ENCODE measurements at places on chromosomes 16 and 17.
A peak's percentile ranks its signal among the peaks of the same experiment; 100 is the strongest.

DNA sequence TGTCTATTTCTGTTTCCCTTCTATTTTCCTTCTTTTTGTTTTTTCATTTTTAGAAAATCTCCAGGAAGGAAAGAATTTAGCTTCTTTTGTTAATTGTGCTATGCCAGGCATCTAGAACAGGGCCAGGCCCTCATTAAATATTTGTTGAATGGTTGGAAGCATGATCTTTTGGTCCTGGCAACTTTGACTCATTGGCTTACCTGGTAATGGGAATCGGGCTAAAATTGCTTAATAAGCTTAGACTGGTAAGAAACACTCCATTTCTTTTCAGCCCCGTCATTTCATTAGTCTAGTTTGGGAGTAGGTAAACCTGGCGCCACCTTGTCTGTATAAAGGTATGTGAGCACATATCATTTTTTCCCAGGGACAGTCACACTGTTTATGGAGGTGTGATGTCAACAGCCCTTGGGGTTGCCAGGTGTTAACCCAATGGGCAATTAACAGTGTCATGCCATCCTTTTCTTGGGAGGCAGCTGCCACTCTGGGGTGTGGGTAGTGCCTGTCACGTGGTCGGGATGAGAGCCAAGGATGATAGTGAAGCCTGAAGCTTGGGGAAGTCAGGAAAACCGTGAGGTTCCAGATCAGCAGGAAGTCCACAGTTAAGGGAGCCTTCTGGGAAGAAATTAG is 9.5 kb upstream of the NDEL1 start:
- DNase-seq: no peak

DNA sequence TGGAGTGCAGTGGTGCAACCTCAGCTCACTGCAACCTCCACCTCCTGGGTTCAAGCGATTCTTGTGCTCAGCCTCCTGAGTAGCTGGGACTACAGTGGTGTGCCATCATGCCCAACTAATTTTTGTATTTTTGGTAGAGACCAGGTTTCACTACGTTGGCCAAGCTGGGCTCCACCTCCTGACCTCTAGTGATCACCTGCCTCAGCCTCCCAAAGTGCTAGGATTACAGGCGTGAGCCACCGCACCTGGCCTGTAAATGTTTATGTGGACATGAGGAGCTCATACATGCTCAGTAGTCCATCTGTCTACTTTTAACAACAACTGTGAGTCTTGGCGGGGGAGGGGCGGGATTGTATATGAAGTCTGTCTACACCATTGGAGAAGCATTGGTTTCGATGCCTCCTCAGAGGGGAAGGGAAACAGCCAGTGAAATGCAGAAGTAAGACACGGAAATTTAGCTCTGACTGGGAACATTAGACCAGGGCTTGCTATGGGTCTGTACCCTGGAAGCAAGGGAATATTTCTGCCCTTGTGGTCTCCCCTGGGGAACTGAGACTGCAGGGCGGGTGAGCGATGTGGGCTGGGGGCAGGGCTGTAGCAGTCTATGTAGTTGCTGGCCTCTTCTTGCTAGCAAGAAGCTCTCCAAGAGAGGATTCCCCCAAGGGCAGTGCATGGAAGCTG is 9.3 kb downstream of the NUBP1 start:
- peak; percentile 82 for DNase-seq

DNA sequence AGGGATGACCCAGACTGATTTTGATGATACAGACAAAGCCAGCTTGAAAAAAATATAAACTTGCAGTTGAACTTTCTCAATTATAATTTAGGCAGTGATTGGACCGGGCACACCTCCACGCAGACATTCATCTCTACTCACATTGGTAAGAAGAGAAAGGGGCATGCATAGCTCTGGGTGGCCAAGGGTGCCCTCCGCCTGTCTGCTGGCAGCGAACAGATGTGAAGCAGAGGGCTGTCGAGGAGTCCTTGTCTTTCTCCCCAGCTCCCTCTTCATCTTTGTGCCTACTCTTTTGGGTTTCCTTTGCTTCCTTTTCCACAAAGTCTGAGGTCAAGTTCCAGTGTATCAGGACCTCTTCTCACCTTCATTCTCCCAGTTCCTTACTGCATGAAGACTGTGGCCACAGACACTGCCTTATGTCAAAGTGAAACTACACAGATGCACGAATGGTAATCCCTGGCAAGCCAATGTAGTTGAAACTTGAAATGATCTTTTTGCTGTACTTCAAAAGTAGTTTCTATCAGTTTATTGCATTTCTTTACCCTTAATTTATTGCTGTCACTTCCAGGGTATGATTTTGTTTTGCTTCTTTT is 343.7 kb upstream of the SOX9 start:
- DNase-seq: no peak

DNA sequence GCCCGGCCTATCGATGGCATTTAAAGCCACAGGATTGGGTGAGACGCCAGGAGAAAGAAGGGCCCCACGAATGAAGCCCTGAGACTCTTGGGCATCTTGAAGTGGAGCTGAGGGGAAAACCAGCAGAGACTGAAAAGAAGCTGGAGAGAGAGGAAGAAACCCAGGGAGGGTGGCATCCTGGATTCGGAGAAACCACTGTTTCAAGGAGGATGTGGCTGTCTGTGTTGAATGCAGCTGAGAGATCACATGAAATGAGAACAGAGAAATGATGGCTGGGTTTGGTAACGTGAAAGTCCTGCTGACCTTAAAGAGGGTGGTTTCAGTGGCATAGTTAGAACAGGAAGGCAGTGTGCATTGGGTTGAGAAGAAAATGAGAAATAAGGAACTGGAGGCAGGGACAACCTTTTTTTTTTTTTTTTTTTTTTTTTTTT is 3.8 kb downstream of the TNFSF12 start:
- no peak for DNase-seq

DNA sequence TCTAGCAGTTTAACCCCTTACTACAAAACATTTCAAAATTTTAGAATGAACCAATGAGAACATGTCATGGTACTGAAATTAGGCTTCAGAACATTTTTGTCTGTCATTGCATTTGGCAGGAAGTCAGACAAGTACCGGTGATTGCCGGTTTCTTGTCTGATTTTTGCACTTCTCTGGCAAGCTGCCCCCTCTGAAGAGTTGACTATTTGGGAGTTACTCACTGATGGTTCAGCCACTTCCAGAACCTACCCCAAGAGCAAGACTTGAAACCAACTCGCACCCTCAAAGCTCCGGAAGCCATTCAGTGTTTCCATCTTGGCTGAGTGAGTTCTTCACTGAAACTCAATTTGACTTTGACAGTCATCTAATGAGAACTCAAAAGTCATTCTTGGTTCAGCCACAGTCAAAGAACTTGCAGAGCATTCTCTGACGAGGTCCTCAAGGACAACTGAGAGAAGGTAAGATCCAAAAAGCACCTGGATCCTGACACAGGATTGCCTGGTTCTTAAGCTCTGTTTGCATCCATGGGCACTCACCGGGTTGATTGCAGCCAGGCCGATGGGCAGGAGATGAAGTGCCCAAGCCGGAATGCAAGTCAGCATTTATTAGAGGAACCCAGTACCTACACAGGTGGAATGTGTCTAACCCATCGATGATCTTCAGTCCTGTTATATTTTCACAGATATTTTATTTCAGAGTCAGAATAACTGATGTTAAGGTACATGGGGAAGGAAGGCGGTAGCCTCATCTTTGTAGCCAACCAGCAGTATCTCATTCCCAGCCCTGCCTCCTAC is 93.6 kb downstream of the USP22 start:
- no peak for DNase-seq

DNA sequence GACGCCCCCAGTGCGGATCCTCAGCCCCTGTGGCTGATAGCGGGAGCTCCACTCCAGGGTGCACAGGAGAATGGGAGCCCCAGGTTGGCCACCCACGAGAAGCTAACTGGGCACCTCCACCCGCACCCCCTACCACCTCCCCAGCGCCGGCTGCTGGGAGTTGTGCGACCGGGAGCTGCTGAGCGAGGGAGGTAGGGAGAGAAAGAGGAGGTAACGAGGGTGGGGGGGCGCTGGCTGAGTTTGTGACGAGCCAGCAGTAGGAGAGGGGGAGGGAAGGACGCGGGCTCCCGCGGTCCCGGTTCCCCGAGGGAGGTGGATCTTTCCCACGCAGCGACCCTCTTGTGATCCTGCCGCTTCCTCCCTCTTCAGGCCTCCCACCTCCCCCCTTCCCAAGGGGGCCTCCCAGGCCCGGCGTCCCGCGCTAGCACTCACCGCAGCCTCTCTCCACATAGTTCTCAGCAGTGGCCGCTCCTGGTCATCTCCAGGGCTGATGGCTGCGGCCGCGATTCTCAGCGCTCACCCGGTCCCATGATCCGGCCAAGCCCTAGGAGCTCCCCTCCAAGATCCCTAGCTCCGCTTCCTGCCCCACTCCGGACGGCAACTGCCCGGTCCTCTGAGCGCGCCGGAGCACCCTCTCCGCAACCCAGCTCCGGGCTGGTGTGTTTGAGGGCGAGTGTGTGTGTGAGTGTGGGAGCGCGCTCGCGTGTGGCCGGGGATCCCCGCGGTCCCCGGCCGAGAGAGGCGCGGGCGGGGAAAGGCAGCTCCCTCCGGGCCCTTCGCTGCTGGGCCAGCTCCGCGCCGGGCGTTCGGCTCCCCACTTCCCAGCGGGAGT is at the start of gene GRIN2A:
TSS of gene GRIN2A (minus strand) at position 207 of the 832 bp plus-strand sequence. CDS start 2,017 bp downstream, outside the sequence.
- DNase-seq: no peak

- DNase-seq: no peak
Observed at GRCh38 chr17:7745748-7746470, 28.4 kb downstream of the DNAH2 start.

- no peak for DNase-seq
Observed at GRCh38 chr17:18921912-18922451, 30.0 kb upstream of the SLC5A10 start.

GRCh38 chr17:80177986-80178595 is 8.3 kb downstream of the CARD14 start:
- DNase-seq: no peak

DNA sequence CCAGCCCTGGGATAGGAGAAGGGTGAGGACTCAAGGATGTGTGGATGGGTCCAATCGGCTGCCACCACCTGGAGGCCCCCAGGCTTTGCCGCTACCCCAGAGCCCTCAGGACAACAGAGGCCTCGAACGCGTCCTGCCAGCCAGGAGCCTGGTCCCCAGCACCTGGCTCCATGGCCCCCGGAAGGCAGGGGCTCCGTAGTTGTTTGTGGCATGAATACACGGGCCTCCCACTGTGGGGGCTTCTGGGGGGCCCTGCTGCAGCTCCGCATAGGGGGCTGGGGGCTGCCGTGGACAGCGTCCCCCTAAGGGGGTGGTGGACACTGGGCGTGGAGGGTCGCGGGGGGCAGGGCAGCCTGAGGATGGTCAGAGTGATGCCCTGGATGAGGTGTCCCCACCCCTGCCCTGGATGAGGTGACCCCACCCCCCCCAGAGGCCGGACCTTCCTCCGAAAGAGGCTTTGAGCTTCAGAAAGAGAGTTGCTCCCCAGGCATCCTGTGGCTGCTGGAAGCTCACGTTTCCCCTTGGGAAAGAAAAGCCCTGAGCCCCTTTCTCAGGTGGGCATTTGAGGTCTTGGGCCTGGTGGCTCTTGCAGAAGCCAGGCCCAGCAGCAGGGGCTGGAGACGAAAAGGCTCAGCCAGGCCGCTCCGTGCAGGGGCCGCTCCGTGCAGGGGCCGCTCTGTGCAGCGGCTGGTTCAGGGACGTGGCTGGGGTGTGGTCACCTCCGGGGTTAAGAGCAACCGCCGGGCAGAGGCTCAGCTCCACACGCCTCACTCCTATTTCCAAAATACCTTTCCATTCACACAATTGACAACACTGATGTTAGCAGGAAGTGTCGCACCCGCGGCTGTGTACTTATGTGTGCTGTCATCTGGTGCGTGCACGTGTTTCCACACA is 40.3 kb upstream of the GNG13 start:
- DNase-seq: no peak

Data from sciatic nerve (tissue), 2 donors.